ENCODE measurements at places on chromosomes 3 and 15.

GRCh38 chr3:48125013-48125705 lies 63.1 kb downstream of the CDC25A start:
- DNase-seq: no peak

DNA sequence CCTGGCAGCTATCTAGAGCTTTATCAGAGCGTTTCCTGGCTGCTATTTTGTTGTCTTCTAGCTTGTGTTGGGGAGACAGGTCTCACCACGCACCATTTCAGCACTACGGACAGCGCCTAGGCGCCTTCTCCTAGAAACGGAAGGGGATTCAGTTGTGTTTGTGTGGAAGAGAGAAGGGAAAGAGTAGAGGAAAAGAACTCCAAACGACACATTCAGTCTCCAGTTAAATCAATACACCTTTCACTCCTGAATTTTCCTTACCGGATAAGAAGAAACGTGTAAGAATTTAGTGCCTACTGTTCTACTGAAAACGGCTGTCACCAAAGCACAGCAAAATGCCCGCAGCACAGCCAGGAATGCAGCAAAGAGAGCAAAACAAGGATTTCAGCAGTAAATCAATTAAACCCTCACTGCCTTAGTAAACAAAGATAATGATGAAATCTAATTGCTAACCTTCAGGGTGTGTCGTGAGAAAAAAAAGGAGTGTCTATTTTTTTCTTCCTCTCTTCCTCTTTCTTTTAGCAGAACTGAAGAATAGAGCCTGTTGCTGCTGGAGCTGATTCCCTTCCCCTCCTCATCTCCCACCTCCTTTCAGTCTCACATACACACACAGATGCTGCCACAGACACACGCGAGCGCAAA lies 412 bp upstream of the CTXN2 start:
- DNase-seq: peak; percentile 78

- DNase-seq: no peak
Observed at GRCh38 chr3:174409086-174409743, 449.9 kb upstream of the NAALADL2 start.

GRCh38 chr3:193851428-193851847 lies 258.4 kb downstream of the OPA1 start:
- DNase-seq: no peak

DNA sequence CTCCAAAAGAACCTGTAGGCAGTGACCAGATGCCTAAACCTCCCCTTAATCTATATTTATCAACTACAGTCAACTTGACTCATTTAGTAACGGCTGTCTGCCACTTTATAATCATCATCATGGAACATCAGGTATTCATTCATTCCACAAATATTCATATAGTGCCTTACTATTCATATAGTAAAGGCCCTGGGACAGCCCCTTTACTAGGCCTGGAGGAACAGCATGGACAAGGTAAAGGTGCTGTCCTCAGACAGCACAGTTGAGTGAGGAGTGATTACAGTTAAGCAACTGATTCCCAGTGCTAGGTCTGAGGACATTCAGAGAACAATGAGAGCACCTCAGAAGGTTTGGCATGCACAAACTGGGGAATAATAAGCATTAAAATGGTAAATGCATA lies 346.5 kb upstream of the RORA start:
- no peak for DNase-seq

DNA sequence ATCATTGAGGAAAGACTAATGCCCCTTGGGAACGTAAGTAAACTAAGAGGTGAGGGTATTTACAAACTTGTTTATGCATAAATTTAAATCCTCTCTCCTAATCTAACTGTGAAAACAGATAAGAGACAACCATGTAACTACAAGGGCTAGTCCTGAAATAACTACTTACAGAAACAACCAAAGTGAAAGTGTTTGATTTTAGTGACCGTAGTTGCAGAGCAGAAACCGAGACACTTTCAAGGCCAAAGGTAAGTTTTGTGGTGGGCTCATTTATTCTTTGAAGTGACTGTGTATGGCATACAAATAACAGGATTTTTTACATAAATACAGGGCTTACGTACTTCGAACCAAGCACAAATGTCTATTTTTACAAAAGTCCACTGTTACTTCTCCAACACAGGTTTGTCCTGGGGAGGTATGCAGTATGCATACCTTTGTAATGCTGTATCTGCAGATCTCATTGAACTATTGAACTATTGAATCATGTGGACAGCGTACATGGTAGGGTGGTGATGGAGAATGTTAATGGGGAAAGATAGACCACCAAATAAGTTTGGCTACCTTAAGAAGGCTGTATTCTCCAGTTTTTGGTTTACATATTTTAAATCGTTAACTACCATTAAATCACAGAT lies 99.6 kb upstream of the RBMS3 start:
- no peak for DNase-seq

- DNase-seq: no peak
Observed at GRCh38 chr15:69307939-69308338, 9.2 kb downstream of the PAQR5 start.

DNA sequence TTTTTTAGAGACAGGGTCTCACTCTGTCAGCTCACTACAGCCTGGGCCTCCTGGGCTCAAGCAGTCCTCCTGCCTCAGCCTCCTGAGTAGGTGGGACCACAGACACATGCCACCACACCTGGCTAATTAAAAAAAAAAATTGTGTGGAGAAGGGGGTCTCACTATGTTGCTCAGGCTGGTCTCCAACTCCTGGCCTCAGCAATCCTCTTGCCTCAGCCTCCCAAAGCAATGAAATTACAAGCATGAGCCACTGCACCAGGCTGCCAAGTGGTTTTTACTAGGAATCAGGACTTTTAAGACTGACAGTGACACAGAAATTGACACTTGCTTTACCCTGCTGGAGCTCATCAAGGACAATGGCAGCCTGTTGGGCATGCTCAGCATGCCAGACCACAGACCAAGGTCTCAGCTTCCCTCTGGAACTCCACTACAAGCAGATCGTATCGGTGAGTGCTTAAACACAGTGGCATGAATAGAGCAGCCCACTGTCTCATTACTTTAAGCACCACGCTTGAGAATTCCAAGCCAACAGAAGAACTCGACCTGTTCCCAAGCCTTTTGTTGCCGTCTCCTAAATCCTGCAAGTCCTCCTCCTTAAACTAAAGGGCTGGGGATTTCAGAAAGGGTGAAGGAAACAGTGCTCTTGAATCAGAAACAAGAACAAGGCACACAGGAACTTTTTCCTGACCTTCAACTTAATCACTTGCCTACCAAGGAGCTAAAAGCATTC lies 41.4 kb downstream of the EOMES start:
- no peak for DNase-seq

GRCh38 chr15:71302861-71303410 lies 187.7 kb downstream of the THSD4 start:
- DNase-seq: peak; percentile 38

DNA sequence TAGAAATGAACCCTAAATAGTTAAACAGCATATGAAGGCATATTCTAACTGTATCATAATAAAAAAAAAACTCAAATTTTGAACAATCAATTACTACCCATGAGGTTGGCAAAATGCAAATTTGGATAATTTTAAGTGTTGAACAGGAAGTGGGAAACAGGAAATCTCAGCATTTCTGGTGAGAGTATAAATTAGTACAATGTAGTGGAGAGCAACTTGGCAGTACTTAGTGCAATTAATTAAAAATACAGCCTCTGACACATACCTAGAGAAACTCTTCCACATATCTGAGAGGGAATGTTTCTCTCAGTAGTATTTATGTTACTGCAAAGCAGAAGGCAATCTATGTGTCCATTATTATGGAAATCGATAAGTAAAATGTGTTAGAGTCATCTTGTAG lies 96.8 kb downstream of the TUSC7 start:
- DNase-seq: no peak

- DNase-seq: peak; percentile 97
Observed at GRCh38 chr3:185807445-185808068, 17.3 kb downstream of the IGF2BP2 start.

GRCh38 chr3:188194332-188194731 lies 40.4 kb downstream of the LPP start:
- DNase-seq: peak; percentile 60

DNA sequence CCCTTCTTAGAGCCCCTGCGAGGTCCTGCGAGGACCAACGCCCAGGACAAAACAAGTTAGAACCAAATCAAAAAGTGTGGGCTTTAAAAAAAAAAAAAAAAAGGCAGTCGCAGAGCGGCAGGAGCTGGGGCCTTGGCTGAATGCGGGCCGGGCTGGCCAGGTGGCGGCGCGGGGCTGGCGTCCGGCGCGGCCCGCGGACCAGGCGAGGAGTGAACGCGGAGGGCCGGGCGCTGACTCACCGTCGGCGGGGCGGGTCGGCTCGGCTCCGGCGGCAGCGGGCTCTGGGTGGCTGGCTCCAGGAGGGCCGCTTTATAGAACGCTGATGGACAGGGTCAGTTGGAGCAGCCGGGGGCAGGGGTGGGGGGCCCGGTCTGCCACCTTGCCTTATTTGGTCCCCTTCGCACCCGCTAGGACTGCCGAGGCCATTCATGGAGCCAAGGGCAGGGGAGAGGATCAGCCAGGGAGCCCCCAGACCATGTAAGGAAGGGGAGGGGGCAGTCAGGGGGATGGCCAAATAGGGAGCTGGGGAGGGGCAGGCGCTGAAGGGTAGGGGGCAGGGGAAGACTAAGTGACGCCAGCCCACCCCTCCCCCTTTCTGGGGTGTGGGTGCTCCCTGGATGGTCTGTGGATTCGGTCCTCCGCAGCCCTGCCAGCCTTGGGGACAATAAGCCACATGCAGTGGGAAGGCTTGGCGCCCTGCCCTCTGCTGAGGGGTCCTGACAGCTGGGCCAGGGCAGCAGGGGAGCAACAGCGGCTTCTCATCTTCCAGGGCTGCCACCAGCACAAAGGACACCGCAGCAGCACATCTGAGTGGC lies at the start of gene ACTC1:
TSS of gene ACTC1 (minus strand) at position 283 of the 815 bp plus-strand sequence. CDS start 741 bp downstream, outside the sequence.
- peak; percentile 57 for DNase-seq

- peak; percentile 36 for DNase-seq
Observed at GRCh38 chr15:30043211-30043655, 39.5 kb upstream of the GOLGA8J start.

- DNase-seq: no peak
Observed at GRCh38 chr3:3110299-3110630, at the start of gene IL5RA. IL5RA (minus strand) TSS chr3:3110374; CDS start chr3:3104984, 5,390 bp downstream.

- peak; percentile 81 for DNase-seq
Observed at GRCh38 chr3:67605377-67605776, 49.0 kb downstream of the SUCLG2 start.

GRCh38 chr3:153144779-153145178 lies 17.2 kb upstream of the RAP2B start:
- DNase-seq: peak; percentile 77

GRCh38 chr3:76565496-76566210 lies 474.2 kb upstream of the ROBO2 start:
- no peak for DNase-seq

GRCh38 chr15:66842710-66843441 lies 140.8 kb downstream of the SMAD6 start:
- peak; percentile 75 for DNase-seq

Measured in fibroblast of skin of back (primary cell).